ENCODE measurements at places on chromosomes 5 and 9.

DNA sequence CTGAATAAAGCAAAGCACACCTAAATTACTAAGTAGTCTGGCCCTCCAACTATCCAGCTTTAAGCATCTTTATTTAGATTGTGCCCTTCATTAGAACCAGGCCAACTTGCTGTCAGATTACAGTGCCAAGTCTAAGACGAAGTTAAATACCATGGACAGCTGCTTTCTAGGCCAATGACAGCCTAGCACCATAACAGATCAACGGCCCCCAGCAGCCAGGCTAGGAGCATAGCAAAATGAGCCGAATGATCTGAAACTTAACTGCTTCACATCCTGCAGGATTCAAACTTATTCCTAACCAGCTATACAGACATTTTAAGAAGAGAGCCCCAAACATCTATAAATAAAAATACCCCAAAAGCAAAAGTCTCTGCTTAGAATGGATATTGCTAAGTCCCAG is 6.8 kb downstream of the SLC24A2 start:
- DNase-seq: no peak

GRCh38 chr9:38768351-38768761 is 48.4 kb upstream of the FAM240B start:
- DNase-seq: no peak

- DNase-seq: no peak
Measured at GRCh38 chr5:148005788-148006520, 57.8 kb upstream of the SPINK5 start.

DNA sequence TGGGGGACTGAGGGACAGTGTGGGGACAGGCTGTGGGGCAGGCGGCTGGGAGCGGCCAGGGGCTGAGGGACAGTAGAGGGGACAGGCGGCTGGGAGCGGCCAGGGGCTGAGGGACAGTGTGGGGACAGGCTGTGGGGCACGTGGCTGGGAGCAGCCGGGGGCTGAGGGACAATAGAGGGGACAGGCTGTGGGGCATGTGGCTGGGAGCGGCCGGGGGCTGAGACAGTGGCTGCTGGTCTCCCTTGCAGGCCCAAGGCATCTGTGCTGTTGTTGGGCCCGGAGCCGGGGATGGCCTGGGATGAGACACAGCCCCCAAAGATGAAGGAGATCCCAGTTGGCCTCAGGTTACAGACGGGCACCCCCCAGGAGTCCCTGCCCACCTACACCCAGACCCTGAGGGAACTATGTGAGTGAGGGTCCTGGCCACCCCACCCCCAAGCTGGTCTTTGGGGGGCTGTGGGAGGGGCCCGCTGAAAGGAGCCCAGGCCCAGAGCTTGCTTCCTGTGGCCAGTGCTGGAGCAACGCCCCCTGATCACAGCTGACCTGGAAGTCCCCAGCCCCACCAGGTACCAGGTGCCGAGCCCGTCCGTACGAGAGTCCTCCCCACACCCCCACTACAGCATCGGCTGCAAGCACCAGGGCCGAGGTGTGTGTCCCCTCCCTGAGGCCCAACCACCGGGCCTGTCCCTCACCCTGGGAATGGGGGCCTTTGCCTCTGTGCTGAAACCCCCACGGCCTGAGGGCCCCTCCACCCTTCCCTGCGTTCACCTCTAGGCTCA is 593 bp downstream of the STPG3 start:
- no peak for DNase-seq

DNA sequence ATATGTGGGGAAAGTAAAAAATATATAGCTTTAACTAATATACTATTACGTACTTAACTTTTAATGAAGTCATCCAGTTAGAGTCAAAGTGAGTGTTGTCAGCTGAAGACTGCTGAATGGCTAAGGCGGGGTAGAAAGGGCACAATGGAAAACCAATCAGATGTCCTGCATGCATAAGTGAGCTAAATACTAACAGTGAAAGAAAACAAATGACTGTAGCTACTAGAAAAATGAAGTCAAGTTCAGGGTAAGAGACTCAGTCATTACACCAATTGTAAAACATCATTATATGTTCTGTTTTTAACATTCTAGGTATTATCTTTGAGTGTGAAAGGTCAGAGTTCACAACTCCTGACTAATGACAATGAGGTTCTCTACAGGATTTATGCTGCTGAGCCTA is 295.2 kb downstream of the ADGRV1 start:
- no peak for DNase-seq

GRCh38 chr9:74666625-74667316 is 169.6 kb downstream of the RORB start:
- no peak for DNase-seq

DNA sequence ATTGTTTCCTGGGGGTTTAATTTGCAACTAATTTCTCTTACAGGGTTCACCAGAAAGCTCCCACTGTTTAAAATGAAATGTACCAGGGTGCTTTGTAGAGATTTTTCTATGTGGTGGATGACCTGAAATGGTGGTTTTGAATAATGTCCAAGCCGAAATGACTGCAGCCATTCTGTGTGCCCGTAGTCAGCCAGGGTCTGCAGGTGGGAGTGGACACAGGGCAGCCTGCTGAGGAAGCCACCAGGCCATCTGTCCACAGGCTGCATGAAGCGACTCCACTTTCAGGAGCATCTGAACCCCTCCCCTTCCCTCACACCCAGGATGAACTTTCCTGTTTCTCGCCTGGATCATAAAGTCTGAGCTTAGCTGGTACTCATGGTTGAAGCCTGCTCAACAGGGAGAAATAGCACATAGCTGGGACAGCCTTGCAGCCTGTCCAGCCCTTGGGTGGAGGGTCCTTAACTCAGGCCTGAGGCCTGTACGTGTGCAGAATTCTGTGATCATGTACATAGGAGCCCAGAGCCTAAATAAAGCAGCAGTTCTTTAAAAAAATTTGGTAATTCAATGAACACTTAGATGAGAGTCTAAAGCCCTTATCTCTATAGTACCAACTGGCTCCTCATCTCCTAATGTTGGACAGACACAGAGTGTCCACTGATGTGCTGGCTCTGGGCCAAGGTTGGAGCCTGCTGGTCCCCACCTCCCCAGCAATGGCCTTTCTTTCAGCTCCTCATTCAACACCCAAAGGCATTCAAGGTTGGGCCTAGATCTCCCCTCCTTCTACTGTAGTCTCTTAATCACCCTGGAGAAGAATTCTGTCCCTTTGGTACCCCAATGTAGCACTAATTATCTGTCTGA is 72.8 kb downstream of the SHB start:
- DNase-seq: no peak

DNA sequence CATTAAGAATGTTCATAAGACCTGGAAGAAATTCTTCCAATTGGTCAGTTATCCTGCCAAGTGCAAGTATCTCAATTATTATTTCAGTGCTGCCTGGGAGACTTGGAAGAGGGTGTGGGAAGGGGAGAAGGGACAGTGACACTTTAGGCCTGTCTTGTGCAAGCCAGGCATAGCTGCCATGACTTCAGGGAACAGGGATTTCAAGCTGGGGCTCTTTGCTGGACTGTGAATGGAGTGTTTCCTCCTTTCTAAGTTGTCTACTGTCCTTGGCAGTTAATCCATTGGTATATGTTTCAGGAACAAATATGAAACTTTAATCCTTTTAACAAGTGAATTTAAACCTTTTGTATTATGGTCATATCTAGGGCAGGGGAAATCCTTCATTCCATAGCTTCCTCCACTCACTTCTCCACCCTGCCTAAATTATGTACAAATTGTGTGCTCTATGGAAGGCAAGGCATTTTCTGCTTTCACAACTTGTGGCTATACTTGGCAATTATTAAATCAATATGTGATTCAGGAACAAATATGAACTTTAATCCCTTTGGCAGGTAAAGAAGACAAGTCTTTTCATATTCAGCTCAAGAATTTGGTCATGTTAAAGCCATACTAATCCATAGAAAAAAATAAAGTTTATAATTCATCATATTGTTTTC is 72.7 kb upstream of the IL33 start:
- no peak for DNase-seq

GRCh38 chr5:143636931-143637528 is 174.9 kb upstream of the HMHB1 start:
- DNase-seq: no peak

GRCh38 chr9:89483592-89484474 is 14.1 kb downstream of the SEMA4D start:
- DNase-seq: no peak

DNA sequence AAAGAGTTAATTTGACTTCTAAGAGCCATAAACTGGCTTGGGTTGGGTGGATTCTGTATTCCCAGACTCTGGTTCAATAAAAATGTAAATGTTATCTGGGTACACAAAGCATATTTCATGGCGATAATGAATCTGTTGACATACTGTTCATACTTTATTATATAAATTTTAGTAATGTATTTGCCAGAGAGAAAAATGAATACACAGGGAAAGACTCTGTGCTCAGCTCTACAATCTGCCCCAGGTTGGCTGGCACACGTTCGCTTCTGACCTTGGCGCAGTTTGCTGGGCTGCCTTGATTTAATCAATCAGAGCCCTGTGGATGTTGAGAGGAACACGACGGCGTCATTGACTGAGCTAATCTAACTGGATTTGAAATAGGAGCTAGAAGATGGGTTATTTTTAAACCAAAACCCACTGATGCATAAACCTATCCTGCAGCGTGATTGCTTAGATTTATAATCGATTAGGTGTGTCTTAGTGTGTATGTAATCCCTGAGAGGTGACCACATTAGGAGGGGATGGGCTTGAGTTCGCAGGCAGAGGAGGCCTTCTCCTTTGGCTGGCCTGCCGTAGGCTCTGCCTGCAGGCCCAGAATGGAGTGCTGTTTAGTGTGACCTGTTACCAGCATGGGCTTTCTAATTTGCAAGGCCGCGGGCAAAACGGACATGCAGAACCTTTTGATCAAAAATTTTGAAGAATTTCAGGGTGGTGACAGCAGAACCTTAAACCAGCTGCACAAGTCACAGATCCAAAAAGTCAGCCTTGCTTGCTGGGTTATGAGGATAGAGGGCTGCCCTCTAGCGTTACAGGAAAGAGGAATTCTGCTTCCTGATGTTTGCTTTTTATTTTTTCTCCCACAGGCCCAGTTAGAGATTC is 3.9 kb upstream of the ADCY2 start:
- DNase-seq: no peak

DNA sequence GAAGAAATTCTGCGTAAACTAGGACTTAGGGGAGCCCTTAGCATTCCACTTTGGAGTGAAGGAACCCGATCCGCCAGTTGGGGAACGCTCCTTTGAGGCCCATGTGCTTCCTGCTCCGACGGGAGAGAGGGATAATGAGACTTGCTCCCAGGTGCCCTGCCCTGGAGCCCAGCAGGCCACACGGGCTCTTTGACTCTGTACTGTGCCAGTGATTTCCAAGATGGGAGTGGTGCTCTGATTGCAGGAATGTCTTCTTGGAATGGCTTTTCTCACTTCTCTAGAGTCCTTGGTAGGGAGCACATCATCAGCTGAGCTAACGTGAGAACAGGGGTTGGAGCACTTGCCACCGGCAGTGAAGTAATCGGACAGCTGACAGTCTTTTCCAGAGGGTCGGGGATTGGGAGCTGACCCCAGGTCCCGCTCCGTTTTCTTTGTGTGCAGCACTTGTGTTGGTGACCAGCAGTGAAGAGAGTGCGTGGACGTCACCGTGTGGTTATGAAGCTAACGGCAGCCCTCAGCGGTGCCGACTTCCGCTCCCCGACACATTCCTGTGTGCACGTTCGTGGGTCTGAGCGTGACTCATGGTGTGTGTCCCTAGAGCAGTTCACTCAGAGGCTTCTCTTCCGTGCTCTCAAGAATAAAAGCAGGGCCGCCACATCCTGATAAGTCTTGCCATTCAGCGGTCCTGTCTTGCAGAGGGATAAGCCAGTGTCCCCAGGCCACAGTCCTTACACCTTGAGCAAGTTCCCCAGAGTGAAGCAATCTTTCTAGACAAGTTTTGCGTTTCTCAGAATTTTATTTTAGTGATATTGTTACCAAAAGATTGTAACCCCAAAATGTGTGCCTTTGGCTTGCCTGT is 25.6 kb downstream of the ABL1 start:
- no peak for DNase-seq

GRCh38 chr5:170353011-170353761 is 36.0 kb downstream of the KCNMB1 start:
- DNase-seq: no peak

Measured in SIG-M5 (cell line).